Airway epithelial cell (primary cell): ENCODE measurements at places on chromosomes 11 and 22. TPM values are rescaled to one million over a fixed set of nuclear protein-coding genes. Genes with fewer than 3 reads are reported as not detected.

Gene TSPAN32
- not detected in 2 replicates for total RNA-seq

Gene NRXN2
- not detected in 2 replicates for total RNA-seq

Gene TRIM44
- total RNA-seq, result 18.3 and 23.6 TPM in 2 replicates

Gene CSNK2A3
- total RNA-seq, result 0.33 and 1.5 TPM in 2 replicates

Gene CCDC87
- total RNA-seq, result 0.14 and 0.23 TPM in 2 replicates

Gene MYO7A
- 0.07 TPM in 1 of 2 replicates, not detected in the other for total RNA-seq

Gene KCNK4
- total RNA-seq, result not detected in 2 replicates

Gene MS4A12
- total RNA-seq, result not detected in 2 replicates

Gene FOLR1
- 0.63 TPM in 1 of 2 replicates, not detected in the other for total RNA-seq

Gene CCDC81
- total RNA-seq, result 0.28 and 0.37 TPM in 2 replicates

Gene APOBEC3B
- total RNA-seq, result 0.70 and 1.3 TPM in 2 replicates

Gene MMP8
- not detected in 2 replicates for total RNA-seq

Gene MS4A14
- not detected in 2 replicates for total RNA-seq

Gene OR2D2
- total RNA-seq, result not detected in 2 replicates

Gene TSKU
- total RNA-seq, result 29.4 and 50.4 TPM in 2 replicates

Gene EIF3M
- 544 and 577 TPM in 2 replicates for total RNA-seq

Gene PGA3
- total RNA-seq, result not detected in 2 replicates

Gene NXPE2
- total RNA-seq, result not detected in 2 replicates

Gene KRTAP5-2
- not detected in 2 replicates for total RNA-seq

Gene PLEKHA7
- total RNA-seq, result 15.4 and 17.5 TPM in 2 replicates

Gene EFEMP2
- 12.8 and 27.5 TPM in 2 replicates for total RNA-seq

Gene OR52H1
- not detected in 2 replicates for total RNA-seq

Gene HBE1
- total RNA-seq, result not detected in 2 replicates

Gene LRP4
- total RNA-seq, result 5.5 and 7.5 TPM in 2 replicates

Gene ARHGAP42
- total RNA-seq, result 1.6 and 2.9 TPM in 2 replicates

Gene LIMK2
- total RNA-seq, result 103 and 132 TPM in 2 replicates

Gene BIK
- total RNA-seq, result 18.6 and 20.0 TPM in 2 replicates

Gene PRR33
- not detected in 2 replicates for total RNA-seq

Gene NEFH
- total RNA-seq, result 3.6 and 3.7 TPM in 2 replicates

Gene OR4D5
- total RNA-seq, result not detected in 2 replicates

Gene PKDREJ
- under 0.01 TPM in 1 of 2 replicates, not detected in the other for total RNA-seq

Gene FERMT3
- total RNA-seq, result 0.14 TPM in 2 replicates

Gene SIK2
- total RNA-seq, result 3.9 and 5.1 TPM in 2 replicates

Gene PHLDB1
- 51.1 and 54.2 TPM in 2 replicates for total RNA-seq
